Trophoblast cell (in vitro differentiated cells and primary cell): ENCODE measurements at places on chromosomes 4 and X.

DNA sequence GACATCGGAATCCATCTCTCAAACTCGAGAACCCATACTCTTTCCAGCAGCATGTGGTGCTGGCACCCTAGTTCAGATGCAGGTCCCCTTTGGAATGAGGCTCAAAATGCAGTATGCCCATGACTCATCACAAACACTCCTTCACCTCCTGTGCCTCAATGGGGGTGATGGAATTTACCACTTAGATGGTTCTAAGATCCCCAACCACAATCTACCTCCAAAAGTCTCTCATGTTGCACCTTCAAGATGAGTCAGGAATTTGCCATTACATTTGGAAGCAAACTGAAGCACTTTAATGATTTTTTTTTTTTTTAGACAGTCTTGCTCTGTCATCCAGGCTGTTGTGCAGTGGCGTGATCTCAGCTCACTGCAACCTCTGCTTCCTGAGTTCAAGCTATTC, 8.5 kb upstream of the MID1 start:
- no peak for DNase-seq

GRCh38 chrX:17654116-17654515, 83.2 kb upstream of the SCML1 start:
- no peak for DNase-seq

DNA sequence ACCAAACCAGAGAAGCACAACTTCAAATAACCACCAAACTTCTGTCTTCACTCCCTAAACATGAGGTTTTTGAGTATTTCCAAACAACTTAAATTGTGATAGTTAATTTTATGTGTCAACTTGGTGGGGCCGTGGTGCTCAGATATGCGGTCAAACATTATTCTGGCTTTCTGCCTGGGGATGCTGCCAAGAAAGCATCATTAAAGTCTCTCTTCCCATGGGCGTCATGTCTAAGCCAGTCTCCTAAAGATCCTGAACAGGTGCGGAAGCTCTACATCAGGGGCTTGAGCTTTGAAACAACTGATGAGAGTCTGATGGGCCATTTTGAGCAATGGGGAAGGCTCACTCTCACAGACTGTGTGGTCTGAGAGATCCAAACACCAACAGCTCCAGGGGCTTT, 24.1 kb upstream of the SOD3 start:
- no peak for DNase-seq

DNA sequence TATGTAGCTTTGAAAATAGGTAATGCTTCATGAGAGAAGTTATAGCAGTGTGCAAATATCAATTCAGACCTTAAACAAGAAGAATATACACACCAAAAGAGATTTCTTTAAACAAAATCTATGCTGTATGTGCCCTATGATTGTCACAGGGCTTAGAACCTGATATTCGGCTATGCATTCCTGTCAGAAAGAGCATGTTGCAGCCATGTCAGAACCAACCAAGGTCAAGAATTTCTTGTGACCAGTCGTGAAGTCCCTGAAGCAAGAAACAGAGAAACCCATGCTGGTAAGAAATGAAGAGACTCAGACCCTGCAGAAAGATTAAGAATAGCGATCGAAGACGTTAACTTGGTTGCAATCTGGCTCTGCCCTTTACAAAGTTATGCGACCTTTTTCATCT, 210.3 kb upstream of the SPIN4 start:
- peak; percentile 28 for DNase-seq

- no peak for DNase-seq
These were observed 899.5 kb upstream of the INTU start for GRCh38 chr4:126733301-126733700.

GRCh38 chr4:138805736-138806135, 209.8 kb upstream of the NOCT start:
- DNase-seq: no peak

DNA sequence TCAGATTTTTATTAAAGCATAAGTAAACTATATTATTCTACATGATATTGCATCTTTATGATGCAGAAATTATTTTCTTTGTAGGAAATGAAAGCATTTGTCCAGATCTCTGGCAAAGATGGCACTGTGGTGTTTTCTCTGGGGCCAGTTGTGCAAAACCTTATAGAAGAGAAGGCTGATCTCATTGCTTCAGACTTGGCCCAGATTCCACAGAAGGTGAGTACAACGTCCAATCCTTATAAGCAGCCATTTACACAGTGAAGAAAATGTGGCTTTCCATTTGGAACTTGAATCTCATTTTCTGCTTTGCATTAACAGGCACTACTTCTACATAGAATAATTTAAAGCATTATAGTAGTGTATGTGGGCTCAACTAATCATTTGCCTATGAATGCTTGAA, 6.9 kb upstream of the UGT2B7 start:
- no peak for DNase-seq

GRCh38 chr4:98879515-98879914, 49.4 kb downstream of the EIF4E start:
- DNase-seq: no peak

GRCh38 chrX:137031039-137031438, 2.8 kb downstream of the GPR101 start:
- no peak for DNase-seq

DNA sequence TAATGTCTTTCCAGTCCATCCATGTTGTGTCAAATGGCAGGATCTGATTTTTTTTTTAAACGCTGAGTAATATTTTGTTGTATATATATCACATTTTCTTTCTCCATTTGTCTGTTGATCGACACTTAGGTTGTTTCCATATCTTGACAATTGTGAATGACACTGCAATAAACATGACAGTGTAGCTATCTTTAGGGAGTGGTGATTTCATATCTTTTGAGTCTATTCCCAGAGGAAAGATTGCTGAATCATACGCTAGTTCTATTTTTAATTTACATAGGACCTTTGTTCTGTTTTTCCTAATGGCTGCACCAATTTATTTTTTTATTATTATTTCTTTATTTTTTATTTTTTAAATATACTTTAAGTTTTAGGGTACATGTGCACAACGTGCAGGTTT, 470.7 kb downstream of the CCSER1 start:
- no peak for DNase-seq

- no peak for DNase-seq
These were observed 34.4 kb downstream of the PCGF3 start for GRCh38 chr4:740011-740410.

DNA sequence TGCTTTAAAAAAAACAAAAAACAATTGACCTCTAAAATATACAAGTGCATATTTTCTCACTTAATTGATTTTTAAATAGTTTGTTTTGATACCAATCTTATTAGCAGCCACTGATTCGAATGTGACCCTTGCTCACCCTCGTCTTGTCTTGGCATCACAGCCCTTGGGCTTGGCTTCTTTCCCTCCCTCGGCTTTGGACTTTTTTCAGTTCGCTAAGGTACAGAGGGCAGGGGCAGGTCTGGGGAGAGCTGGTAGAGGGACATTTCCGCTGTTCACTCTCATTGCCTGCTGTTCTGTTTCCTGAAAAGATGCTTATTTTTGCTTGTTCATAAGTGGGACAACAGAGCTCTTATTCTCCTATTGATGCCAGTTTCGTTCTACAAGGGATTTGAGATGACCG, 88.5 kb upstream of the RPS6KA3 start:
- no peak for DNase-seq

DNA sequence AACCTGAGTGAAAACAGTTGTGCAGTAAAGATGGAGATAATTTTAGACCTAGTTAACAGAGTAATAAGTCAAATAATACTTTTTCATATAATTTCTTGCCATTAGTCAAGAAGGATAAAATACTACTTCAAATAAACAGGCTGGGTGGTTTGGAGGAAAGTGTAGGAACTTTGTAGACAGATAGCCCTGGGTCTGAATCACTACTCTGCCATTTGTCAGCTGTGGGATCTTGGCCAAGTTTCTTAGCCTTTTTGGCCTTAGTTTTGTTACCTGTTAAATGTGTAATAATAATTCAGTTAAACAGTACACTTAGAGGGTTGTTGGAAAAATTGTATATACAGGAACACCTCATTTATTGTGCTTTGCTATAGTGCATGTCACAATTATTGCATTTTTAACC, 163.7 kb downstream of the NPNT start:
- no peak for DNase-seq

- no peak for DNase-seq
These were observed 32.0 kb downstream of the LIMCH1 start for GRCh38 chr4:41569961-41570360.

GRCh38 chr4:58566260-58566659, 1456.1 kb upstream of the IGFBP7 start:
- DNase-seq: no peak

DNA sequence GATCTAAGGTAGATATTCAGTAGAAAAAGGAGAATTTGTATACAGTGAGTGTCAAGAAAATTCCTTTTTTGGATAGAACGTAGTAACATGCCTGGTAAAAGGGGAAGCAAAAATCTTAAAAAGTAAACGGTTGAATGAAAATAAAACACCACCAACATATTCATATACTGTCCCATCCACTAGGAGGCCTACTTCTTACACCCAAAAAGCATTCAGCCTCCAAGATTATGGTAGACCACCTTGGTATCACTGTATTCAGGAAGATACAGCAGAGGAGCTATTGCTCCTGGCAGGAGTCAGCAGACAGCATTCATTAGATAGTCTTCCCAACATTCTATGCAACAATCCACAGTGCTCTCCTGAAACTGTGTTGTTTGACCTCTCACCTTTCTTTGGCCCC, 274.6 kb upstream of the MAGEB2 start:
- no peak for DNase-seq

- no peak for DNase-seq
These were observed 443 bp downstream of the GPR143 start for GRCh38 chrX:9765072-9765736.

- peak; percentile 26 for DNase-seq
These were observed 202.0 kb downstream of the APBB2 start for GRCh38 chr4:41012293-41012692.

DNA sequence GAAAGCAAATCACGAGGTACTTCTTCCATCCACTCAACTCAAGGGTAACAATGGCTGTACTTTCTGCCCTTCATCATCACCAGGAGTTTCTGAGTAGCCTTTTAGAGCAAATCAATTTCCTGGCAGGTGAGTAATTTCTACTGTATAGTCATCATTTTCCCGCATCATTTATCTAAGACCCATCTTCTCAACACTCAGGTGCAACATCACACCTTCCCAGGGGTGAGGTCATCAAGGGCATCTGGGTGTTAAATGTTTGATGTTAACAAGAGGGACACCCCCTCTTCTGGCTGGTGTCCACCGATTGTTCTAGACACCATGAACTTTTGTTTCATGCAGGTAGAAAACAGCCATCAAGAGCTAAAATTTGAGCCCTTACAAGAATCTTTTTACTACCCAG, 313.4 kb upstream of the MAGEB2 start:
- no peak for DNase-seq

DNA sequence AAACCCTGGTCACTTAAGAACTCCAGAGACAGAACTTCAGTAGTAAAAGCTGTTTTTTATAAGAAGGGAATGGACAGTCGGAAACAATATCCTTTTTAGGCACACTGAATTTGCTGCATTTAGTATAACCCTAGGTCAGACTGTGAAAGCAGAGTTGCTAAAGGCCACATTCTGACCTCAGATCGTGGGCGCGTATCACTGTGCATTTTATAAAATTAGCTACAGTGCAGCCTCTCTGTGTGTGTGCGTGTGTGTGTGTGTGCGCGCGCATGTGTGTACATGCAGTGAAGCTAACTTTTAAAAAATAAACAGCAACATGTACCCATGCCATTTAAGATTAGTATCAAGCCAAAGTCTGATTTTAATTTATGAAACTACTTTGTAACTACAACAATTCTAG, 8.0 kb downstream of the ZNF827 start:
- DNase-seq: no peak

DNA sequence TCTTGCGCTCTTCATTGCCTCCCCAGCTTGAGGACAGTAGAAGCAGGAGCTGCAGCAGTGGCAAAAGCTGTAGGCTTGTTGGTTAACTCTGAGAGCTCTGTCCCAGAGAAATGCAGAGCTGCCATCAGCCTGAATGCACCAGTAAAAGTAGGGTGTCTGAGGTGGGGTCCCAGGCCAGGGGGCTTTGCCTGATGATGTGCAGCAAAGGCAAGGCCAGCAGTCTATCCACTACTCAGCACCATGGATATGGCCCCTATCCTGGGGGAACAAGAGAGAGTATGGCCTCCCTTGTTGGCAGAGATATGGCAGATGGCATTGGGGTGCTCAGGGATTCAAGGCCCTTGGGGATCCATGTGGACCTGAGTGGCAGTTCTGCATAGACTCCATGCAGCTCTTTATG, 180.2 kb downstream of the HMGN5 start:
- no peak for DNase-seq

- DNase-seq: no peak
These were observed 3.1 kb downstream of the ZNF827 start for GRCh38 chr4:145935253-145936141.

DNA sequence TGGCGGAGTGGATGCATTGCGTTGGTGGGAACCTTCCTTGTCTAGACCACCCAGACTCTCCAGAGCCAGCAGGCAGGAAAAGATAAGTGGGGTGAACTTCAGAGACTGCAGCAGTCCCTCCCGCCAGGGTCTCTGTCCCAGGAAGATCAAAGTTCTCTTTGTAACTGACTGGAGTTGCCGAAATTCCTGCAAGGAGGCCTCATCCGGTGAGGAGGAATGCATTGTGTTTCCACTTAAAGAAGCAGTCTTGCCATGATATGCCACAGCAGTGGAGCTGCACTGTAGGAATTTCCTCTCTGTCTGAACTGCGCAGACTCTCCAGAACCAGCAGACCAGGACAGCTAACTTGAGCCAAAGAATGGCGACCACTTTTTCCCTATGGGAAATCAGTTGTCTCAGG, 1190.4 kb downstream of the TECRL start:
- no peak for DNase-seq

DNA sequence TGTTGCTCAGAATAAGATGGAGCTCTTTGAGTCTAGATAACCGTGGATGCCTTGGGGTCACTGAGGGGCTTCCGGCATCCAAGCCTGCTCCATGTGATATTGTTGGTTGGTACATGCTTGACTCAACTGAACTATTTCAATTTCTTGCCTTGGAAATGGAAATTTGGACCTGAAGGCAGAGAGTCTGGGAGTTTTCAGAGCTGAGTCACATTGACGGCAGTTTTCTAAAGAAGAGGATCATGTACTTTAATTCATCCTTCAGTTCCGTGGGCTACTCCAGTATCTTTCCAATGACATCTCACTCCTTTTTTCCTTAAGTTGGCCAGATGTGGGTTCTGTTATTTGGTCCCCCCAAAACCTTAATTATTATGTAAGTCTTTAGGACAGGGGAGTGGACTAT, 100.5 kb downstream of the MFAP3L start:
- no peak for DNase-seq
